T-helper 1 cell (primary cell): ENCODE measurements at places on chromosomes 6 and 20.

DNA sequence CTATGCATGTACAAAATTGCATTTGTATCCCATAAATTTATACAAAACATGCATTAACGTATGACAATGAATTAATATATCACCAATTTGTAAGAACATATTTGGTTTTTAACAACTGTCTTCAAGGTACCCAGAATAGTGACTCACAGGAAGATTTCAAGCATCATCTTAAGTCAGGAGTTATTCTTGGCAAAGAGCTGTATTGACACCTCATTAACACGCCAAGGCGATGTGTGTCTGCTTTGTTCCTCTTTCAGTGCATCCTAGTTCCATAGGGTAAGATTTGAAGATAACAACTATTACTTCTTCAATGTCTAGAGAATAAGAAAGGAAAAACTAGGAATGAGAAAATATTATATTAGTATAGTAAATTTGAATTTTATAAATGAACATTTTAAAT, 35.8 kb upstream of the TPD52L1 start:
- DNase-seq, result no peak

DNA sequence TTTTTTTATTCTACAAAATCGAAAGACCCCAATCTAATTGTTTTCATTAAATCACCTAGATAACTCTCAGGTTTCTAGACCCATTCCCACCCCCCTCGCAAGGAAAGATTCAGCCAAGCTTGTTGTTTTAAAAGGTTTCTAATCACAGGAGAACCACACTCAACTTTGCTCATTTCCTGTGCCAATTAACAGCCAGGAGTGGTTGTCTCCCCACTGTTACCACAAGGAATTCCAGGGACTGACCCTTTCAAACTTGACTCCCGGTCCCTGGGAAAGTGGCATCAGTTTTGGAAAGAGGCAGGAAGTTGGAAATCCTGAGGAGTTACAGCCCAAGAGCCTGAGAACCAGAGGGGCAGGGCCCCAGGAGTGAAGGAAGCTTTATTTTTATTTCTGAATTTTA, 561.3 kb upstream of the JAG1 start:
- DNase-seq, result no peak

- DNase-seq, result no peak
These were observed 1.0 kb downstream of the SLC32A1 start for GRCh38 chr20:38725148-38725901.

- no peak for DNase-seq
These were observed 41.5 kb downstream of the YTHDF1 start for GRCh38 chr20:63174309-63175037.

- DNase-seq, result no peak
These were observed 150.4 kb upstream of the BMP5 start for GRCh38 chr6:56025795-56026194.

GRCh38 chr20:62208061-62208794, 11.8 kb downstream of the HRH3 start:
- no peak for DNase-seq

GRCh38 chr6:152207915-152208714, 400.6 kb downstream of the ESR1 start:
- no peak for DNase-seq

DNA sequence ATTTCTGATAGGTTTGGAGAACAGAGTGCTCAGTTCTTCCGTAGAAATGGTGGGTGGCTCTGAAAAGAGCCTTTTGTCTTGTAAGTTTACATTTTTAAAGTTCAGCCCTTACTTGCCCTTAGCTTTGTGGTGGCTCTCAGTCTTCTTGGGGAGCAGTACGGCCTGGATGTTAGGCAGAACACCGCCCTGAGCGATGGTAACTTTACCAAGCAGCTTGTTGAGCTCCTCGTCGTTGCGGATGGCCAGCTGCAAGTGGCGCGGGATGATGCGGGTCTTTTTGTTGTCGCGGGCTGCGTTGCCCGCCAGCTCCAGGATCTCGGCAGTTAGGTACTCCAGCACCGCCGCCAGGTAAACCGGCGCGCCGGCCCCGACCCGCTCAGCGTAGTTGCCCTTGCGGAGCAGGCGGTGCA, 19.5 kb downstream of the OR2B2 start:
- no peak for DNase-seq

- no peak for DNase-seq
These were observed 204.2 kb downstream of the GRIK2 start for GRCh38 chr6:101597693-101598092.

DNA sequence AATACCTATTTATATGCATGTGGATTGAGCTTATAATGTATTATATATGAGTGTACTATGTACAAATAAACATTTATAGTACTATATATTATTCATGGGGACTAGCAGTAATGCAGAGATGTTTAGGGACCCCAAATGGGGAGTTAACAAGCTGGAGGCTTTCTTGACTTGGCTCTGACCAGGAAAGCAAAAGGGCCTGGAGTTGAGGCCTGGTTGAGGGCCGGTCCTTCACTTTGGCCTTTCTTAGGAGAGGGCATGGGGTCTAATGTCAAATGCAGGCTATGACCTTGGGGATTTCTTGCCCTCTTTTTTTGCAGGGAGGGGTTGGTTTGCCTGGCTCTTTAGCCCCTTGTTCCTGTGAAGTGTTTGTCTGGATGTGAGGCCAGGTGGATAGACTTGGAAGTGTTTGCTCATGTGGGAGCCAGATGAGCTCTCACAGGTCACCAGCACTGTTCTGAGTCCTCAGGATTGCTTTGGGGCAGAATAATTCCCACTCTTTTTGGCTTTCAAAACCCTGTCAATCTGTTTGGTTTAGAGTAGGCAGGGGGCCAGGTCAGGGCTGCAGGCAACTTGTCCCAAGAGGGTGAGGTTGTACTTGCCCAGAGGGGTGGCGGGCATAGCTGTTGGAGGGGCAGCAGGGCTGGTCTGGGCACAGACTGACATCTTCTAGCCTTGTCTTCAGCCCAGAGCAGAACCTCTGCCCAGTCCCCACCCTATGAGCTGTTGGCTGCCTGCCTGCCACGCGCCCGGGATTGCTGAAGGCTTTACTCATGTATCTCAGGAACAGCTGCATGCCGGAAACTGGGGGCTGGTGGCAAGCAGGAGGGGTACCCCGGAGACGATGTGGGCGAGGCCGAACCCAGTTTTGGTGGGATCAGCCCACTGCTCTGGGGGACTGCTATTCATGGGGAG, 14.6 kb downstream of the TJAP1 start:
- no peak for DNase-seq

DNA sequence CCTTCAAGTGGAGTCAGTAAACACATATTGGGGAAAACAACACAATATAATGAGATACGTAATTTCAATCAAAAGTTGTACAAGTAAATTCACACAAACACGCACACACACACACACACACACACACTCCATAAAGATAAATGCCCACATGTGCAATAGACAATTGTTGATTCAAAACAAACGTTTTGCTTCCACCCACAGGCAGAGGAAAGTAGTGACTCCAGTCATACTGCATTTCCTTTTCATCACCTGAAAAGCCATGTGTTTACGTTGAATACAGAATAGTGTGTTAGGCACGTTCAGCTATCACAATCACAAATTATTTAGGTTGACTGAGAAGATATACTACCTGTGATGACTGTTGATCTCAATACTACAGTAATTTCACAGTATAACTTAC, 443.8 kb upstream of the MANEA start:
- DNase-seq, result no peak

DNA sequence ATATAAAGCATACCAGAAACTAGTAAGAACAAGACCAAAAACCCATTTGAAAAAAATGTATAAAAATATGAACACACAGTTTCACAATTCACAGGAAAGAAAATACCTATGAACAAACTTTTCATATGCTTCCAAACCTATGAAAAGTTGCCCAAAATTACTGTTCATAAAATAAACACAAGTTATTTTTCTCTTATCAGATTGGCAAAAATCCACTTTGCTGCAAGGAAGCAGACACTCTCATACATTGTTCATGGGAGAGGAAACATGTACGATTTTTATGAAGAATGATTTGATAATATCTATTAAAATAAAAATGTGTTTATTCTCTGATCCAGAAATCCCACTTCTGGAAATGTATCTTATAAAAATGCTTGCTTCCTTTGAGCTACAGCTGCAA, 40.0 kb upstream of the OCSTAMP start:
- DNase-seq, result no peak

DNA sequence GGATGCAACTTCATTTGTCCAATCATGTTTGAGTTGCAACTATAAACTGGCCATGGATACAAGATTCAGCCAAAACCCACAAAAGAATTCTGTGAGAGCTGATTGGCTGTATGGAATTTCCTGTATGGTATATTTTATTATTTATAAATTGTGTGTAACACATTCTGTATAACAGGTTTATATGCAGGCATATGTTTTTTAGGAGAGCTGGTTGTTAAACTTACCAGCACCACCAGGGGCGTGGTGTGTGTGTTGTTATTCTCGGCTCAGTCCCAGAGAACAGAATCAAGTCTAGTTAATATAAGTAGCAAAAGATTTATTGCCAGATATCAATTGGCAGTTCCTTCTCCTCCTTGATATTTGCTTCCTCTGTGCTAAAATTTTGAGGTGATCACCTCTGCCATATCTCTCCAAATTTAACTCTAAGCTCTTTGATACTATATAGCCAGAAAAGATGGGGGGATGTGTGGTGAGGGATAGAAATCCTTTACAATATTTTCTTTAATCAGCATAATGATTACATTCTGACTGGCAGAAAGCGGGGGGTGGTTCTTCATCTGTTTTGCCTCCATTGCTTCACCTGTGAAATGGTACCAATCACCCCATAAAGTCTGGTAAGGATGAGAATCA, 22.9 kb downstream of the CNBD2 start:
- no peak for DNase-seq
